Forelimb muscle (tissue), 1 donor: ENCODE measurements at places on chromosomes 7 and 10. TPM values are rescaled to one million over a fixed set of nuclear protein-coding genes. Genes with fewer than 3 reads are reported as not detected.

The TSPAN13 gene
- 56.9 TPM for polyA plus RNA-seq

The IQUB gene
- 0.47 TPM for polyA plus RNA-seq

The LYZL1 gene
- not detected for polyA plus RNA-seq

The GDF2 gene
- not detected for polyA plus RNA-seq

The OR13A1 gene
- polyA plus RNA-seq: not detected

The FKBP6 gene
- polyA plus RNA-seq: 0.23 TPM

The CAMK1D gene
- 3.6 TPM for polyA plus RNA-seq

The RBM33 gene
- polyA plus RNA-seq: 26.4 TPM

GRCh38 chr7:41116817-41117216, 586.1 kb downstream of the INHBA start:
- DNase-seq: no peak

GRCh38 chr7:30656006-30656957, 26.0 kb downstream of the CRHR2 start:
- DNase-seq: no peak

GRCh38 chr10:74190494-74190893, 39.5 kb downstream of the ADK start:
- no peak for DNase-seq

- DNase-seq: no peak
Observed at GRCh38 chr7:129262324-129262723, 37.5 kb downstream of the AHCYL2 start.

GRCh38 chr7:135186841-135187253, 16.3 kb upstream of the CYREN start:
- no peak for DNase-seq

DNA sequence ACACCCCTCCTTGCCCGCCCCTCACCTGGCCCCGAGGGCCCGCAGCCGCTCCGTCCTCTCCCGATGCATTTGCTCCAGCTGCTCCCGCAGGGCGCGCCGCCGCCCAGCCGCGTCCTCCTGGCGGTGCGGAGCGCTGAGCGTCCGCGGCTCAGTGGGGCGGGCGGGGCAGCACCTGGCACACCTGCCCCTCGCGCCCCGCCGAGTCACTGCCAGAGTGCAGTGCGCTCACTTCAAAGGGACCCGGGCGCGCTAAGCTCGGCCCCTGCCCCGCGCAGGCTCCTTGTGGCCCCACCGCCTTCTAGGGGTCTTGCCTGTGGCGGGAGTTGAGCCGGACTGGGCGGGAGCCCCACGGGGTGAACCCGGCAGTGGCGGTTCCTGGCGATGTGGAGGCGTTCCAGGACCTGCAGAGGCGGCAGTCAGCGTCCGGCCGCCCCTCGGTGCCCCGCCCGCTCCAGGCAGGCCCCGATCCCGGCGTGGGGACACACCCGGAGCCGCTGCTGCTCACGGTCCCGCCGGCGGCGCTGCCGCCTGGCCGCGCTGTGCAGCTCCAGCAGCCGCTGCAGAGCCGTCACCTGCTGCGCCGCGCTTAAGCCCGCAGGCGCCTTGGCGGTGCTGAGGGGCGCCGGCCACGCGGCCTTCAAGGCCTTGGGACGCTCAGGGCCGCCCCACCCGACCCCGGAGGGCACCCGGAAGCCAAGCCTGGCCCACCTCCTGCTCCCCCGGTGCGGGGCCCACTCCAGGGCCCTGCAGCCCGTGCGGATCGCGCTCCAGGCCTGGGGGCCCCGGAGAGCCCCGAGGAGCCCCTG, 6.7 kb downstream of the ATP6V1F start:
- DNase-seq: no peak

- no peak for DNase-seq
Observed at GRCh38 chr7:39816462-39817060, 133.5 kb upstream of the CDK13 start.

- DNase-seq: no peak
Observed at GRCh38 chr7:85736085-85736484, 549.2 kb upstream of the SEMA3D start.

DNA sequence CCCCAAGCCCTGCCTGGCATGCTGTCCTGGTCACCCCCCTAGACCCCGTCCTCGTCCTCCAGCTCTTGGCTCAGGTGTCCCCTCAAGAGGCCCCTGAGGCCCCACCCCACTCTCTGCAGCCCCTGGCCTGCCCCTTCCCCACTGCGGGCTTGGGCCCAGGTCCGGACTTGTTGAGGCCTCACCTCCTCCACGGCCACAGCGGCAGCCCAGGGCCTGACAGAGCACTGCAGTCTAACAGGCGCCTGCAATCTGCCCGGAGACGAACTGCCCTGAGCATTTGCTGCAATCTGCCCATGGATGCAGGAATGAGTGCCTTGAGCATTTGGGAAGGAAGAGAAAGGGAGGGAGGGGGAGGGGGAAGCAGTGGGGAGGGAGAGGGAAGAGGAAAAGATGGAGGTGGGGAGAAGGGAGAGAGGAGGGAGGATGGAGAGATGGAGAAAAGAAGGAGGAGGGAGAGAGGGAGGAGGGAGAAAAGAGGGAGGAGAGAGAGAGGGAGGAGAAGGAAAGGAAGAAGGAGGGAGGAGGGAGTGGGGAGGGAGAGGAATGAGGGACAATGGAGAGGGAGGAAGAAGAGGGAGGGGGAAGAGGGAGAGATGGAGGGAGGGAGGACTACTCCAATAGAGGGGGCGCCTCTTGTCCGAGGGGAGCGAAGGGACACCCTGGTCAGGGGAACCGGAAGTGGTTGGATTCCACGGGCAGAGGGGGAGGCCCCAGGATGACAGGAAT, 73.9 kb downstream of the PDGFA start:
- DNase-seq: no peak

GRCh38 chr7:17680943-17681351, 259.3 kb downstream of the SNX13 start:
- DNase-seq: peak; percentile 26

DNA sequence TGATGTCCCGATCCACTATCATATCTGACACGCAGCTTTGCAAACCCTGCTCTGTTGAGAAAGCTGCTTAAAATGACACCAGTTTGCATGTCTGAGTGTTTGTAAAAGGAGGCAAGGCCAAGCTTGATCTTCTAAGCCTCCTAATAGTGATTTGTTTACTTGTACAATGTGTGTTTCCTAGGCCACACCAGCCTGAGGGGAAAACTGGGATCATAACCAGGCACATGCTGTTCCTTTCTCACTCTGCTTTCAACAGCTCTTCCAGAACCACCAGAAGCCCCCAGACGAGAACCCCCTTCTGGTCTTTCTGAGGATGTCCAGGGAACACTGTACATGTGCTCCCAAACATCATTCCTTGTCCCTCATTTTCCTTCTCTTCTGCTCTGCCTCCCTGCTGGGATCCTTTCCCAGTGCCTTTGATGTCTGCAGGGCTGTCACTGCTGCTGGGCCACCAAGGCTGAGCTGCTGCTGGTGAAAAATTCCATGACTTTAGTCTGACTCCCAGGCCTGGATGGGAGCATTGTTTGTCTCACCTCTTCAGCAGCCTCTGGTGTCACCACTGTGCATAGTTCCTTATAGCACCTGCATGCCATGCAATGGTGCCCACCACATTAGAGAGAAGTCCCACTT, 4.0 kb upstream of the LGI1 start:
- no peak for DNase-seq

DNA sequence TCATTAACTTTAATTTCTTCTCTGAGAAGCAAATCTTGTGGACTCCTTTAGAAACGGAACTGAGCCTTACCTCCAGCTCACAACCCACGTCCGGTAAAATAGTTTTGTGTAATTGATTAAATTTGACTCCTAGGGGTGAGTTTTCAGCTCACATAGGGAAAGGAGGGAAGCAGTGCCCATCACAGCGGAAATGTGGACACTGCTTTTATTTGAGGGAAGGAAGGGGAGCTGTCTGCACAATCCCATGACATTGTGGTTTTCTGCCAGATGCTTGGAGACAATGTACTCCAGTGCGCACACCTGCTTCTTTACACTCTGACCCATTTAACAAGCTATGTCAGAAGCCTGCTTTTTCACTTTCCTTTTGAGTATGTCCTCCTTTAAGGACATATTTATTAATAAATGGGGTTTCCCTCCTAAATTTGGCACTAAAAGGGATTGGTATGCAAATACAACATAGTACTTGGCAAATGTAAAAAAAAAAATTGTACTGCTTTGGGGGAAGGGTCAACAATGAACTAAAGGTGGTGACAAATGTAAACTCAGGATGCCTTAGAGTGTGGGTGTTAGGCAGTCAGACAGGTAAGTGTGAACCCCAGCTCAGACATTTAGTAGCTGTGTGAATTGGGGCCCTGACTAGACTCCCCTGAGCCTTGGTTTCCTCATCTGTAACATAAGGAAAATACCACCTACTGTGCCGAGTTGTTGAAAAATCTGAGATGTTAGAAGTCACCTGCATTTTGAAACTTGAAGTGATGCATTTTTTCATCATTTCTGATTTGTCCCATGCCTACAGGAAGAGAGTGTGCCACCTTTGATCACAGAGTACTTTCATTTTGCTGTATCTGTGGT, 90.2 kb upstream of the KLF6 start:
- no peak for DNase-seq

DNA sequence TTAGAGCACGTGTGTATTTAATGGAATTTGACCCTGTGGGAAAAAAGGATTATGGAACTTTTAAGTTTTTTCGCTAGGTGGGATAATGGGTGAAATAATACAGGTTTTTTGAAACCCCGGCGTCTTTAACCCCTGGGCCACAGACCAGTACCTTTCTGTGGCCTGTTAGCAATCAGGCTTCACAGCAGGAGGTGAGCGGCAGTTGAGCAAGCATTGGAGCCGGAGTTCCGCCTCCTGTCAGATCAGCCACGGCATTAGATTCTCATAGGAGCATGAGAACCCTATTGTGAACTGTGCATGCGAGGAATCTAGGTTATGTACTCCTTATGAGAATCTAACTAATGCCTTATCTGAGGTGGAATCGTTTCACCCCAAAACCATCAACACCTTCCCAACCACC, 28.6 kb downstream of the WAC start:
- DNase-seq: no peak

GRCh38 chr10:37710831-37711616, 146.4 kb downstream of the ZNF248 start:
- DNase-seq: no peak

- DNase-seq: no peak
Observed at GRCh38 chr7:158110661-158111048, 477.0 kb downstream of the PTPRN2 start.

GRCh38 chr10:6211671-6212635, 9.2 kb downstream of the PFKFB3 start:
- no peak for DNase-seq

DNA sequence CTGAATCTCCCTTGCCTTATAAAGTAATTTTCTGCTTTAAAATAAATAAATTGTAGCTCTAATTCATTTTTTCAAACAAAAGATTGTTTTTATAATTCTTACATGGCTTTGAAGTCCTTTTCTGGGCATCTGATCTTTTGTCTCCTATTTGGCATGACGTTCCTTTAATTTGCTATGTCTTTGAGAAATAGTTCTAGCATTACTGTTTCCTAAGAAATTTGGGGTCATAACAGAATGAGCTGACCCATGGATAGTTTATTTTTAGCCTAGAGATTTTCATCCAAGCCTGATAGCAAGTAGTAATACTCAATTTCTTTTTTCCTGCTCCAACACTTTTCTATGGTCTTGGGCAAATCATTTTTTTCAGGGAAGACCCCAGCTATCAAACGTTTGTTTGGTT, 31.4 kb downstream of the CCDC71L start:
- no peak for DNase-seq

GRCh38 chr10:70223728-70224127, 9.5 kb downstream of the PPA1 start:
- DNase-seq: no peak

DNA sequence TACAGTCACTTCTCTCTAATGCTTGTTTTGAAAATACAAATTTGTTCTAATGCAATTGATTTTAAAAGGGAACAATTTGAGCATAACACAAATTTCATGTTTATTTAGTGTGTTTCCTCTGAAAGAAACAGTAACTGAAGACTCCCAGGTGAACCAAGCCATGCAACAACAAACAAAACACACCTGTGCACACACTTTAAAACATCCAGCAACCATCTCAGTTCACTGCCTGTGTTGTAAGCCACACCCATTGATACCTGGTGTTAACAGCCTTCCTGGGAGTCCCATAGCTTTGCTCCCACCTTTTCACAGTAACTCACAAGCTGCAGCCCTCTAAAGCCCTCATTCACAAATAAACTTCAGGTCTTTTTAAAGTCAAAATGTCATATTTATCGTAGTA, 89.3 kb downstream of the DOCK4 start:
- DNase-seq: no peak

DNA sequence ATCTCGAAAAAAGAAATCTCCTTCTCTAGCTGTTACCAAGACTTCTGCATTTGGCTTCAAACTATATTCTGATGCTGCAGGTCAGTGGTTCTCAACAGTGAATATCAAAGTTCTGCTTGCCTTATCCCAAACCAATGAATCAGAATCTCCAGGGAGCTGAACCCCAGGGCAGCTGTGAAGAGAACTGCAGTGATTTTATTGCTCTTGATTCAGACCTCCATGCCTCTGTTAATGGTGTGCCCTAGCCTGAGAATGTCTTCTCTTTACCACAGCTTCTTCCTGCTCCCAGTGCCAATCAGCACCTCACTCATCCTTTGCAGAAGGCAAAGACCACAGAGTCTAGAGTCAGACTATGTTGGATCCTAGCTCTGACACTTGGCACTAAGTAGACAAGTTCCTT, 46.2 kb upstream of the MRLN start:
- DNase-seq: no peak

DNA sequence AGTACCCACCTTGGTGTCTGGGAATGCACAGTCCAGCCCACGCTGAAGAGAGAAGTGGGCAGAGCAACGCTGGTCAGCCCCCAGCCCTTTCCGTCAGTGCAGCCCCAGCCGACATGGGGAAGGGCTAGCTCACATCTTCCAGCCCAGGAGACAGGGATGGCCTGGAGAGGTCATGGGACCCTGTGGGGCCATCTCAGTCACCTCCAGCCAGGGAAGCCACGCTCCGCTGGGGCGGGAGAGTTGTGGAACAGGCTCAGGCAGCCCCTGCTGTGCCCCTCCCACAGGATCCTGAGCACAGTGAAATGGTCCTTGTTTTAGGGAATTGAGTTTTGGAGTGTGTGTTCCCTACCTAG, 85.1 kb downstream of the PAXIP1 start:
- no peak for DNase-seq

GRCh38 chr10:11097686-11098085, 80.0 kb downstream of the CELF2 start:
- no peak for DNase-seq

DNA sequence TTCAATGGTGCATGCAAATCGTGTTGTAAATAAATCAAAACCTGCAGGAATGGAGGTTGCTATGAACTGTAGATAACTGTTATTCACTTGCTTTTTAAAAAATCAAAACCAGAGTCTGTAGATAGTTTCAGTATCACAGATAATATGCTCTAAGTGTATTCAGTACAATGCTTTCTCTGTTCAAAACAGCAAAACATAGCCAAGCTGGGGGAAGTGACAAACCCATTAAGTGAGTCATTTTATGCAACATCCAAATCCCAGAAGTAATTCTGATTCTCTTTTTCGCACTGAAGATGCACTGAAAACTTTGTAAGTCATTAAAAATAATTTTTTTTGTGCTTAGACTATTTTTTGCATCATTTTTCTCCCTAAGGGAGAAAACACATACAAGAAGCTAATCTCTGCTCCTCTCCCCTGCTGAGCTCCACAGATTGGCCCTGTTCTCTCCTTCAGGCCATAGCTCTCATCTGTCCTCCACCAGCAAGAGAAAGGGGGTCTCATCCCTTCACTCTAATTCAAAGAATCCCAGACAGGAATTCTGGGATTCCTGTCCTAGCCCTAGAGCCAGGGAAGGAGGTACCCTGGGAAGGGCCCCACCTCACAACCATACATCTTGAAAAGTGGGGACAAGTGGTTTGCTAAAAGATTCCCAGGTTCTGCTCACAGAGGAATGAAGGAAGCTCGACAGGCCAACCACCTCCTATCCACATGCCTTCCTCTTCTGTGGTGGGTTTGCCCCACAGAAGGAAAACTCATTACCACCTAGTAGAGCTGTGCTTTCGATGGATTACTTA, 4.9 kb downstream of the PRTFDC1 start:
- no peak for DNase-seq
